NCI-H146 (cell line): ENCODE measurements at places on chromosomes 3 and 15.

DNA sequence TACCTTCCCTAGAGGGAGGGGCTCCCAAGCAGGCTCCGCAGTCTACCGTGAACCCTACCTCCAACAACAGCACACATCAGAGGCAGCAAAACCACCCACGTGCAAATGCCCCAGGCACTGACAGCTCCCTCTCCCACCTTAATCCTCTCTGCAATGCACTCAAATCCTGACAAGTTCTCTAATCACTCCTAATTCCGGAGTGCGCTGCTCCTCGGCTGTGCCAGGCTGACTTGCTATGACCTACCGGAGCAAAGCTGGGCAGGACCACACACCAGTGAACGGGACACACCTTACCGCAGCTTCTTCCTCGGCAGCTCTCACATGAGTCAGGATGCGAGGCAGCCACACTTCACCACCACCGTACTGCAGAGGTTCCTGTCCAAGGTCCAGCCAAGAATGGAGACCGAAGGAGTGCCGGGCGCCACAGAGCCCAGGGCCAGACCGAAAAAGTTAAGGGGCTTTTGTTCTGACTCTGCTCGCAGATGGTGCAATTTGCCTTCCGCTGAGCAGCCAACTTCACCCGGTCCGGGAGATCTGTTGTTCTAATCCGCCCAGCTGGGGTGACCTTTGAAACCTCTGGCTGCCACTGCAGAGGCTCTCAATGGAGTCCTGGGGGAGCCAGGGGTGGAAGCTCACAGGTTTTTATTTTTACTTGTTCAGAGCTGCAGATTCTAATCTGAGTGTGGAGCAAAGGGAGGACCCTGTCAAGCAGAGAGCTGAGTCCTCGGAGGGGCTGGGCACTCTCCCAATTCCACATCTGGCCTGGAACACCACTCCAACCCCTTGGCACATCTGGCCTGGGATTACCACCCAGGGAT, 84.4 kb downstream of the MYLK start:
- no peak for DNase-seq

- no peak for DNase-seq
Measured at GRCh38 chr3:66229931-66230330, 9.1 kb downstream of the SLC25A26 start.

GRCh38 chr15:51198701-51199232, 104.1 kb upstream of the TNFAIP8L3 start:
- DNase-seq, result no peak

DNA sequence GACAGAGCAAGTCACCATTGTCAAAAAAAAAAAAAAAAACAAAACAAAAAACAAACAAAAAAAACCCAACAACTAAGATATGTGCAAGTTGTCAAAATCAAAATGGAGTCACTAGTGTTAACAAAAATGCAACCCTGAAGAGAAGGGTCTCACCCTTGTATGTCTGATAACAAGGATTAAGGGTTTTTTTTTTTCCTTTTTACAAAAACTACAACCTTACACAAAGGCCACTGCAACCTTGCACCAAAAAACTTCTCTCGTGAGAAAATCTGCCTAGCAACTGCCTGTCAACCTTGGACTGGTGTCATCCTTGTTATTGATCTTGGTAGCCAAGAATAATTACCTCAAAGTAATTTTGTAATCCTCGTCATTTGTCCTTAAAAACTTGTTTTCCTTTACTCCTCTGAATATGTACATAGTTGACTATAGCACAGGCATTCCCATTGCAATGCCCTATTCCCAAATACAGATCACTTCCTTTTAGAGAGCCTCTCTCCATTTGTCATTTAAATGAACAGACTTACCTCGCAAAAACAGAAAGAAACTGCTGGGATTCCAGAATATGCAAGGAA, 24.0 kb downstream of the TFRC start:
- no peak for DNase-seq
